Bone marrow (tissue), 2 donors: ENCODE measurements at places on chromosomes 7 and 10.

- no peak for DNase-seq
Observed at GRCh38 chr10:7475046-7475911, 64.4 kb upstream of the SFMBT2 start.

DNA sequence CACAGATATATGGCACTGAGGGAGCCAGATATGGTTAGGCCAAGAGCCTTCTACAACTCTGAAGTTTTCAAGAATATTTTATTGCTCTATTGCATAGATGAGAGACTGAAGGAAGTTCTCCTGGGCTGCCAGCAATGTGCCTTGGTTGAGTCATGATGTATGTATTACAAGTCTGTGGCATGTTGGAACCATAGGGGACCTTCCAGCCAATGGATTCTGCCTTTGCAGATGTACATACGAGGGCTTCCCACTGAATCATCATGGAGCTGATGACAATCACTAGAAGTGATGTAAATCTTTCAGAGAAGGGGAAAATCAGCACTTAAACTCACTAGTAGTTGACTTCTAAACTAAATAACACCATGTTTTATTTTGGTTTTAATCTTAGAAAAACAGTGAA, 419.5 kb downstream of the PHTF2 start:
- no peak for DNase-seq

GRCh38 chr7:96182424-96183158, 139.3 kb downstream of the SLC25A13 start:
- no peak for DNase-seq

DNA sequence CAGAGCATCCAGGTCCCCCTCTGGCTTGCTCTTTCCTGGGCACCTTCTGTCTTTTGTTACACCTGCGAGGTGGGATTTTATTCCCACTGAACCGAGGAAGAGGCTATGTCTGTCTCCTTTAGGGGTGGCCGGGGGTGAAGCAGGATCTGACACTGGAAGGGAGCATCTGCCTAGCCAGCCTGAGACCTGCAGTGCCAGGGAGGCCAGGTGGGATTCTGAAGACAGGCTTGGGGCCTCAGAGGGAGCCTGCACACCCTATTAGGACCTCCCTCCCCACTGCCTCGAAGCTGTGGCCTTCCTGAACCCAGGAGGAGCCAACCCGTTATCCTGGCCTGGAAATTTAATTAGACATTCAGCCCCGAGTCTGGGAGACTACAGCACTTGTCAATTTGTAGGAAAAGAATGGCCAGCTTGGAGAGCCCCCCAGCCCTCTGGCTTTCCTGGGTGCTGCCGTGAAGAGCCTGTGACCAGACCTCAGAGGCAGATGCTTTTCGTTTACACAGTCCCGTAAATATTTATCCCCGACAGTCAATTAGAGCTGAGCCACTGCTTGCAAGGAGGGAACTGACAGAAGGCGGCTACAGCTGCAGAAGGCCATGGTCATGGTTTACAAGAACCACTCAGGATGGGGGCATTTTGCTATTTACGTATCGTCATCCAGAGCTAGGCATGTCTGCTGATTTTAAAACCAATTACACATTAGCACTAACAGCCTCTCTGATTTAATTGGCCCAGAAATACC, 19.7 kb downstream of the CHAT start:
- no peak for DNase-seq

DNA sequence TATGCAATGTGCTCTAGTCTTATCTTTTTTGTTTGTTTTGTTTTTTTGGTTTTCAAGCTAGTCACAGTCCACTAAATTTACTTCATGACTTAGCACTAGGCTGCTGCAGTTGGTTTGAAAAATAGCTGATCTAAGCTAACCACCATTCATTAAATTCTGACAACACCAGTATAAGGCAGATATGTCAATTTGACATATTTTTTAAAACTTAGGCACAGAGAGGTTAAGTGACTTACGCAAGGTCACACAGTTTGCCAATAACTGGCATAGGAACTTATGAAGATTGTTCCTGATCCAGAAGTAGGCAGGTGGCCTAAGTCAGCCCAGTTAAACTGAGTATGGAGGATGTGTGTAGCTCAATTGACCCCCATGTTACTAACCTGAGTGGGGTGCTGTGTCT, 377.3 kb upstream of the NFE2L3 start:
- no peak for DNase-seq

- no peak for DNase-seq
Observed at GRCh38 chr7:131157530-131158243, 170.0 kb upstream of the MKLN1 start.

GRCh38 chr7:80636709-80637108, 1.7 kb upstream of the CD36 start:
- DNase-seq: no peak

- no peak for DNase-seq
Observed at GRCh38 chr10:7275761-7276440, 134.9 kb downstream of the SFMBT2 start.

- peak; percentile 5 for DNase-seq
Observed at GRCh38 chr7:2231992-2232765, 566 bp downstream of the MAD1L1 start.

DNA sequence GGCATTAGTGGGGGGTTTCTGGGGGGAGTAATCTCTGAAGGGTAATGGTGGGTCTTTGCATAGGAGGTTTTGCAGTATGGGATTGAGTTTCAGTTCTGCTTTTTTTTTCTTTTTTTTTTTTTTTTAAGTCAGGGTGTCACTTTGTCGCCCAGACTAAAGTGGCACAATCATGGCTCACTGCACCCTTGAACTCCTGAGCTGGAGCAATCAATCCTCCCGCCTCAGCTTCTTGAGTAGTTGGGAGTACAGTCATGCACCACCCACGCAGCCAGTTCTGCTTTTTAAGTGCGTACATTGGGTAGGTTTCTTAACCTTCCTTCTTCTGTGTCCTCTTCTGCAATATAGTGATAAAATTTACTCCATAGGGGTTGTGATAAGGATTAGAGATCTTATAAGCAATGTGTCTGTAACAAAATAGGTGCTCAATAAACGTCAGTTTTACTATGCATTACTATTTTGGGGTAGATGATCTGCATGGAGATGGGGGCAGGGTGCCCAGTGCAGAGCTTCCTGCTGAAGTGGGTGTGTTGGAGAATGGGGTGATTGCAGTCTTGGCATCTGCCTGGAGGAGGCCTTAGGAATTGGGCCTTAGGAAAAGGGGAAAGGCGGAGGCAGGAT, 9.6 kb downstream of the KAZALD1 start:
- peak; percentile 83 for DNase-seq

GRCh38 chr10:37947526-37947925, 28.9 kb downstream of the ZNF25 start:
- DNase-seq: no peak

GRCh38 chr7:30635798-30636197, 41.1 kb downstream of the GARS1 start:
- no peak for DNase-seq

GRCh38 chr7:47226696-47227095, 355.2 kb downstream of the TNS3 start:
- no peak for DNase-seq

GRCh38 chr10:62626817-62627216, 177.7 kb upstream of the ADO start:
- no peak for DNase-seq

DNA sequence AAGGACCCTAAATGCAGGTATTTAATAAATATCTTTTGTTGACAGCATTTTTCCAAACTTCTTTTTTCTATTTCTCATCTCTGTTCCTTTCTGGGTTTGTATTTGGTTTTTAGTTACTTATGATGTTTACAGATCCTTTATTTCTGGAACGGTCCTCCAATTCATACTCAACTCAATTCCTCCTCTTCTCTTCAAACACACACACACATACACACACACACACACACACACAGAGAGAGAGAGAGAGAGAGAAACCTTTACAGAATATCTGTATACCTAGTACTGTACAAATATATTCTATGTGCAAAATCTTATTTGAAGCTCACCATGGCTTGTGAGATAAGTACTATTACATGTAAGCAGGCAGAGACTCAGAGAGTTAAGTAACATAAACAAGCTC, 21.6 kb upstream of the GOT1 start:
- no peak for DNase-seq

GRCh38 chr7:3430588-3430987, 129.5 kb downstream of the SDK1 start:
- DNase-seq: no peak

DNA sequence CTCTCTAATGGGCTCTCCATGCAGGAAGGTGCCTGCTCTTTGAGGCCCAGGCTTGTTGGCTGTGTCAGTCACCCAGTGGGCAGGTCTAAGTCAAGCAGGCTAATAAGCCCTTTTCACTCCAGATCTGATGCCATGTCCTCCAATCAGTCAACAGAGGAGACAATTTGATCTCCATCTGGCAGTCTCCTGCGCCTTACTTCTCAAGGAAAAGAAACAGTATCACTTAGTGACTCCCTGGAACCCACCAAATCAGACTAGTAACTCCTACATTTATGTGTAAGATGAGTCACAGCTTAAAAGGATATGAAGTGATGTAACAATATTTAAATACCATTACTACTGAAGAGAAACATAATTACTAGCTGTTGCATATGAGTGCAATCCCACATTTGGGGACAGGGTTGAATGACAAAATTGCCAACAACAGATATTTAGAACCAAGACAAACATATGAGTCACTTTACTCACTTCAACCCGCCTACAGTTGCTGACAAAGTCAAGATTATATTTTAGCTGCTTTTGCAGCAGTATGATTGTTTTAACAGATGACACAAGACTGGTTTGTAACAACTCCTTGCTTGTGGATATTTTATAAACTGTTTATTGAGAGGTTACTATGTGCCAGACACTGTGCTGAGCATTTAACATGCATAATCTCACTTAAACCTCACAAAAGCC, 72.1 kb downstream of the USP6NL start:
- DNase-seq: peak; percentile 41

DNA sequence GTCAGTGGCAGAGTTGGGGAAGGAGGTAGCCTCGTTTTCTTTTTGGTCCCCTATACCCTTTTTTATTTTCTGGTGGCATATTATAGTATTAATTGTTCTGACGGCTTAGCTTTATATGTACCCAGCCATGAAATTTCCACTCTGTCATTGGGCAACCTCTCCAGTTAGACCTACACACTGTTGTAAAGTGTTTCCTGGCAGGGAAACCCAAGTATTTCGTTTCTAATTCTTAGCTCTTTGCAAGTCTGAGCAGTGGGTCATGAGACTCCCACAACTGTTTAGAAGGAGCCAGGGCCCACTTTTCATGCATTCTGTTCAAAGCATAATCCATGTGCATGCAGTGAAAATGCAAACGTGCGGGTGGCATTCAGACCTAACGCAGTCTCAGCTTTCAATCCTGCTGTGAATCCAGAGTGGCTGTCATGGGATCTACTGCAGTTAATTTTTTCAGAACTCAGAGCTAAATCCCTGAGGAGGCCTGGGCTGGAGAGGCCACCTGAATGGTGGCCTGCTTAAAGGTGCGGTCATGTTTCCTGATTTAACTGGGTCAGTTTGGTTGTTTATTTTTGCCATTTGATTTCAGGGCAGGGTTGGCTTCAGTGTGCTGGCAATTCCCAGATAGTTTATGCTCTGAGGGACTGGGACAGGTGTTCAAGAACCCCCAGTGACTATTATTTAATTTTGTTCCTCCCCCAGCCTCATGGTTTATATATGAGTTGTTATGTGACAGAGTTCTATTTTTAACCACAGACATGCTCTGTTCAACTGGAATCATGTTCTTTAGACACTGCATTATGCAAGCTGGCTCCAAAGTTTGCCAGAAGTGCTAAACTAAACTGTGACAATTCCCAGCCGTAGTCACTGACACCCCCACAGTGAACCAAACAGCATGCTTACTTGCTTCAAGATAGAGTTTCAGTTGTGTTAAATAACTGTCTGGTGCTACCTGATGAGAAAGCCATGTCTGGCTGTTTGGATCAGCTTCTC, 27.4 kb upstream of the SYPL1 start:
- DNase-seq: no peak

GRCh38 chr7:84354866-84355265, 160.3 kb upstream of the SEMA3A start:
- DNase-seq: no peak

DNA sequence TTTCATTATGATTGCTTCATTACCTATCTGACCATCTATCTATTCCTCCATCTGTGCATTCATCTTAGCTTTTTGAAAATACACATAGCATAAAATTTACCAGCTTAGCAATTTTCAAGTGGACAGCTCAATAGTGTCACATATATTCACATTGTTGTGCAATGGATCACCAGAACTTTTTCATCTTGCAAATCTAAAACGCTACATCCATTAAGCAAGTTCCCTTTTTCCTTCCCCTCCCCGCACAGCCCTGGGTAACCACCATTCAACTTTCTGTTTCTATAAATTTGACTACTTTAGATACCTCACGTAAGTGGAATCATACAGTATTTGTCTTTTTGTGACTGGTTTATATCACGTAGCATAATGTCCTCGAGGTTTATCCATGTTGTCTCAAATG, 78.0 kb upstream of the ADRB1 start:
- peak; percentile 56 for DNase-seq

GRCh38 chr7:141722529-141722928, 14.4 kb downstream of the WEE2 start:
- no peak for DNase-seq

DNA sequence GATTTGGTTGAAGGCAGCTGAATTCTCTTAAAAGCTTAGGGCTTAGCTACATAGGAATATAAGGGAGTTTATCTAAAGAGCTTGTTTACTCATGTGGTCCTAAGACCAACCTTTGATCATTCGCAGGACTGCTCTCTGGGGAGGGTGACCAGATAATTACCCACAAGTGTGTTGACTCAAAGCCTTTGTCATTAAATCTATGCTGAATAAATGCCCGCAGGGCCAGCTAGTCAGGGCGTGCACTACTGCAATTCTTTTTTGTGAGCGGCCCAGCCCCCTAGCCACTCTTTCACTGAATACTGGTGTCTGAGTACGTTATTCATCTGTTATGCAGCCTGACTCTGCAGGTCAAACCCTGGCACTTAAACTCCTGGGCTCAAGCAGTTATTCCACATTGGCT, 69.6 kb downstream of the AKAP9 start:
- no peak for DNase-seq

GRCh38 chr7:94778711-94779459, 123.0 kb upstream of the SGCE start:
- DNase-seq: no peak

DNA sequence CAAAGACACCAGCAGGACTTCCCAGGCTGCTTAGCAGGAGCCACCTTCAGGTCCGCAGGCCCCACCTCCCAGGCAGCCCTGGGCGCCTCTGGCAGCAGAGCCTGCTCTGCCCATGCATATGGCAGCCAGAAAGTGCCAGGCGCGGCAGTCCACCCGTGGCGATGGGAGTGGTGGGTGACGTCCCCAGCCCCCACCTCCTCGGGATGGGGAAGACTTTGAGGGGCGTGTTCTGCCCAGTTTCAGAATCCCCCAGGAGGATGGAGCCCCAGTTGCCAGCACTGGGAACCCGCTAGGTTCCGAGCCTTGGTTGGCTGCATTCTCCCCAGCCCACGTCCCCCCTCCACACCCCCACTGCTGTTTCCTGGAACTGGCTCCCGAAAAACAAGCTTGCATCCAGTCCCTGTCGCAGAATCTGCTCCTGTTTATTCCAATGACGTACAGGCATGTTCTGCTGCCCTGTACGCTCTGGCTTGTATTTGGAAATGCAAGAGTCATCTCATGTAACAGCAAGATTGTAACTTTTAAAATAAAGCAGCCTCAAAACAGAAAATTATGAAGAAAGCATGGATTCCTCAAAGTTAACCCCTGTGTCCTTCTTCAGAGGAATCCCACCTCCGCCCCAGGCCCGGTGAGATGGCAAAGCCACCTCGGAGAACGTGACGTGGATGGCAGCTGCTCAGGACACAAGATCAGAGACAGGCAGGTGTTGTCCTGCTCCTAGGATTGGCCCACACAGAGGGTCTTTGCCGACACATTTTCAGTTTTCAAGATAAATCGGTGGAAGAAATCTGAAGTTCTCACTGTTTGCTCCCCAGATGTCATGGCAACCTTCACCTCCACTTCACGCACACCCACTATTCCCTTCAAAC, 87.8 kb upstream of the PPP2R2D start:
- no peak for DNase-seq

- no peak for DNase-seq
Observed at GRCh38 chr7:115328018-115328417, 406.1 kb downstream of the MDFIC start.
